ENCODE measurements at places on chromosomes 7 and 10. TPM values are rescaled to one million over a fixed set of nuclear protein-coding genes. Genes with fewer than 3 reads are reported as not detected.

Gene H2BK1
- total RNA-seq = not detected

Gene SEMA3E
- 0.88 TPM for total RNA-seq

Gene LRRTM3
- total RNA-seq = not detected

Gene SEMA4G
- total RNA-seq = 6.1 TPM

Gene LRRD1
- 0.56 TPM for total RNA-seq

Gene ELN
- total RNA-seq = 2.3 TPM

Gene NRP1
- 163 TPM for total RNA-seq

Gene PRPS1L1
- total RNA-seq = not detected

Gene PRSS37
- not detected for total RNA-seq

Gene GIMAP2
- total RNA-seq = 2.1 TPM

Gene RBM48
- 9.4 TPM for total RNA-seq

Data from epithelial cell of alveolus of lung (primary cell).